Retinal pigment epithelial cell (primary cell): ENCODE measurements at places on chromosomes 11 and 22.

DNA sequence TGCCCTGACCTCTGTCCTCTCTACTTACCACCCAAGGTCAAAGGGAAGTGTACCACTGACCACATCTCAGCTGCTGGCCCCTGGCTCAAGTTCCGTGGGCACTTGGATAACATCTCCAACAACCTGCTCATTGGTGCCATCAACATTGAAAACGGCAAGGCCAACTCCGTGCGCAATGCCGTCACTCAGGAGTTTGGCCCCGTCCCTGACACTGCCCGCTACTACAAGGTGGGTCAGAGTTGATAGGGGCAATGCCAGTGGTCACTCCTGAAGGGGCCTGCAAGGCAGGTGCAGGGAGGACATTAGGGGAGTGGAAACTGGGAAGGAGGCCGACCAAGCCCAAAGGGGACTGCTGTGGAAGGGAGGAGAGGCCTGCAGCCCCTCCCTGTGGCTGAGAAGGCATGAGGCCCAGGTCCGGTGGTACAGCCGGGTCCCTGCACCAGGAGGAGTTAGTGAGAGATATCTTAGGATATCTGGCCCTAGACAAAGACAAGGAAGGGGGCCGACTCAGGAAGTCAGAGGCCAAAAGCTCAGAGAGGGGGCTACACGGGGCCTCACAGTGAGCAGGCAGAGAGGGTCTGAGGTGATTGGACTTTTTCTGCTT, 17.9 kb downstream of the POLR3H start:
- no peak for DNase-seq

DNA sequence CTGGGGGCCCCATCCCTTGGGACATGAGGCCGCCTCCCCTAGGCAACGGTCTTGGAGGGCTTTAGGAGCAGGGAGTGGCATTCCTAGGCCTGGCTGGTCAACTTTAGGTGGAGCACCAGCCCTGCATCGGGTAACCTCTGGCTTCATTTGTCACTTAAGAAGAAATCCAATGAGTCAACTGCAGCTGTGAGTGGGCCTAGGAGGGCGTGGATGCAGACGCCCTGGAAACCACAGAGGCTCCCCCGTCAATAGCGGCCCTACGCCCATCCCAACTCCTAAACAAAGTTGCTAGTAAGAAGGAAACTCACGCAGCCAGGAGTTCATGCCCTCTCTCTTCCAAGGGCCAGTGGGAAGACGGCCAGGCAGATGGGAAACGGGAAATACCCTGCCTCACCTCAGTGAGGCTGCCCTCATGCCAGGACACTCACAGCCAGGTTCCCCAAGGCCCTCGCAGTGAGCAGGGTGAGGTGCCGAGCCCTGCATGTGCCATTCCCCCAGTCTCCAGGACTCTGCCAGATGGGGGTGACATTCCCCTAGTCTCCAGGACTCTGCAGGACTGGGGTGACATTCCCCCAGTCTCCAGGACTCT, 20.8 kb downstream of the BID start:
- no peak for DNase-seq

GRCh38 chr11:6932145-6932544, 5.9 kb downstream of the ZNF215 start:
- DNase-seq = no peak

DNA sequence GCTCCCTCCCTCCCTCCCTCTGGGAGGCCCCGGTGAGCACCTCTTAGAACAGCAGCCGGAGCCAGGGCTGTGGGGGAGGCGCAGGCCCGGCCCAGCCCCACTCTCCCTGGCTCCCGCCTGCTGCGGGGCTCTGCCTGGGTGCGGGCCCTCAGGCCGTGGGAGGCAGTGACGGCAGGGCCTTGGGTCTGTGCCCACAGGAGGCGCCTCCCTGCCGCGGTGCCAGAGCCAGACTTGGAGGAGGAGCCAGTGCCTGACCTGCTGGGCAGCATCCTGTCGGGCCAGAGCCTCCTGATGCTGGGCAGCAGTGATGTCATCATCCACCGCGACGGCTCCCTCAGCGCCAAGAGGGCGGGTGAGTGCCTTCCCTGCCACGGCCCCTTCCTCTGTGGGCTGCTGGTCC, 9.5 kb downstream of the IRF7 start:
- DNase-seq = no peak

DNA sequence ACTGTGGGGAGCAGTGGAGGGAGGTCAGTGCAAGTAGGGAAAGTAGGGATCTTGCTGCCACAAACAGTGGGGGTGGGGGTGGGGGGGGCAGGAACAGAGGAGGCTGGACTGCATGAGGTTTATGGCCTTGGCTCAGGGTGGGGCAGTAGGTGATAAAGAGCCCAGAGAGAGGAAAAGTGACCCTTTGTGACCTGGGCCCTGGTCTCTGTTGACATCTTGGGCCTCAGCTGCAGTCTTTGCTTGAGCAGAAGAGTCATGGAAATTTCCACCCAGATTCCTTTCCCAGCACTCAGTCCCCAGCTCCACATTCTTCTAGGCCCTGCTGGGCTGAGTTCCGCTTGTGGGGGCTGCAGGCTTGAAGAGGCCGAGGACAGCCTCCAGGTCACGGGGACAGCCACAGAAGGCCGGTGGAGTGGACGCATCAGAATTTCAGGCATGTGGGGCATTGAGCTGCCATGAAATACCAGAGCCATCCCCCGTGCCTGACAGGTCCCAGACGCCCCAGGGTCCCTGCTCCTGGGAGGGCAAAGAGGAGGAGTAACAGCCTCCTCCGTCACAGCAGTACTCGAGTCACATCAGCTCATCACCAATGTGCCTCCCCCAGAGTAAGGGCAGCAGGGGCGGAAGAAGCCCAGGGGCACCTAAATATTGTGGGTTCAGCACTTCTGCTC, 9.7 kb upstream of the MALAT1 start:
- DNase-seq = peak; percentile 87

GRCh38 chr11:14179116-14179820, 179.7 kb downstream of the RRAS2 start:
- DNase-seq = no peak

GRCh38 chr11:66950112-66950535, 8.1 kb downstream of the PC start:
- no peak for DNase-seq

DNA sequence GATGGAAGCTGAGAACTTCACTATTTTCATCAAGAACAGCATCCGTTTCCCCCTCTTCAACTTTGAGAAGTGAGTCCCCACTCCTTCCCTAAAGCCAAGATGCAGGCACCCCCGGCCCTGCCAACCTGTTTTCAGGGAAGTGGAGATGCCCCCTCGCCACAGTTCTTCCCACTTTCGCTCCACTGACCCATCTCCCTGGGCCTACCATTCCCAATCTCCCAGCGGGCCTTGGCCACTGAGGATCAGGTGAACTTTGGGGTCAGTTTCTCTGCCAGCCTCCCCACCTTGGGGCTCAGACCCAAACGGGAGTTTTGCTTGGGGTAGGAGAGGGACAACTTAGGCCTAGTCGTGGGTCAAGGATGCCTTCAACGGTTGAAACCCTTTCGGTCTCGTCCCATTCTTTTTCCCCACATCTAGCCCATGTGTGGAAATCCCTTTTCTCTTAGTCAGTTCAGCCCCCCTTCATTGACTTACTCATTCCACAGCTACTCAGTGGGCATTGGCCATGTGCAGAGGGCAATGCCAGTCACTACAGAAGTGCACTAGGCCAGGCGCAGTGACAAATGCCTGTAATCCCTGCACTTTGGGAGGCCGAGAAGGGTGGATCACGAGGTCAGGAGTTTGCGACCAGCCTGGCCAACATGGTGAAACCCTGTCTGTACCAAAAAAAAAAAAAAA, 10.6 kb downstream of the P2RX3 start:
- no peak for DNase-seq

DNA sequence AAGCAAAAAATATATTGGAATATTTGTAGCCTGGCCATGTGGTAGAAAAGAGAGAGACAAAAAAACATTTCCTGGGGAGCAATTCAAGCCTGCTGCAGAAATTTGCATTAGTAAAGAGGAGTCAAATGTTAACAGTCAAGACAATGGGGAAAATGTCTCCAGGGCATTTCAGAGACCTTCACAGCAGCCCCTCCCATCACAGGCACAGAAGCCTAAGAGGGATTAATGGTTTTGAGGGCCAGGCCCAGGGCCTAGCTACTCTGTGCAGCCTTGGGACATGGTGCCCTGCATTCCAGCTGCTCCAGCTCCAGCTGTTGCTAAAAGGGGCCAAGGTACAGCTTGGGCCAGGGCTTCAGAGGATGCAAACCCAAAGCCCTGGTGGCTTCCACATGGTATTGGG, 46.8 kb downstream of the PGR start:
- no peak for DNase-seq

DNA sequence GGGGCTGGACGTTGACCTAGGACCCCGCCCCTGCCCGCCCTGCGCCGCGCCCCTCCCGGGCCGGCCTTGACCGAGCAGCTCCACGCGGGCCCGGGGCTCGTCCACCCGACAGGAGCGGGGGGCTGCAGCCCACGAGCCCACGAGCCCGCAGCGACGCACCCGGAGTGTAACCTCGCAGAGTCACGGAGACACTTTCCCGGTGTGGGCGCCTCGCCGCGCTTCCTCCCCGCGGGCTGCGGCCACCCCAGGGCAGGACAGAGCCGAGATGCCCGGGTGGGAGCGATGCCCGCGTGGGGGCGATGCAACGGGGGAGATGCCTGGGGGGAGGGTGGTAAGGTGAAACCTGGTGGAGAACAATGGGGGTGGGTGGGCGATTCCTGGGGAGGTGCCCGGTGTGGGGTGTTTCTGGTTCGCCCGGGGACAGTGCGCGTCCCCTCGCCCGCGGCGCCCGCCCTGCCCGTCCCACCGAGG, 4.9 kb upstream of the ZBED4 start:
- no peak for DNase-seq

DNA sequence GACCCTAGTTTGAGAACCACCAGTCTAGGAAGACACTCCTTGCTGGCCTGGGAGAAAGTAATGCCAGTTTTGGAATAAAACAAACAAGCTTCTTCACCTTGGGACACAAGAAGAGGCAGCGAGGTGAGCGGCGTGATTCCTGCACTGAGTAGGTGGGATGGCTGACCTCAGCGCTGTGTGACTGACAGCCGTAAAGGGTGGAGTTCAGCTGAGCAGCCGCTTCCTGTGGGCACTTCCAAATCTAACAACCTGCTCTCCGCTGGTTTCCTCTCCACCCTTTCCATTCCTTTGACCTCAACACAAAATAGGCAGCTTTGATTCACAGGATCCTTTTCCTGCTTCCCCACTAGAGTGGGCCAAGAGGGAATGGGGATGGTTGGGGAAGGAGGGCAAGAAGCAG, 45.8 kb downstream of the PC start:
- no peak for DNase-seq

DNA sequence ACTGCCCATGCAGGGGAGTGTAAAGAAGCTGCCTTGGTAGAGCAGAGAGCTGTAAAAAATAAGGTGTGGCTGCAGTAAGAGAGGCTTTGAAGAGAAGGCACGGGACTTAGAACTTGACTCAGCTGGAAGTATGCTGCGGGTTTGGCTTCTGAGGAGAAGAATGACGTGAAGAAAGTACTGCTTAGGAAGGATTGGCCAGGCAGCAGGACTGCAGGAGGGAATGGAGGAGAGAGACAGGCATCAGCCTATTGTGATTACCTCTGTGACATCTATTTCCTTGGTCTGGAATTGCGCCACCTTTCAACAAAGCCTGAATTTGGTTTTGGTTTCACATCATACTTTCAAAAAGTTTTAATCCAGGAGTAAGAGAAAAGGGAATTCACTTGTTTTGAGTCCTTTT, 22.5 kb downstream of the PRRG4 start:
- peak; percentile 69 for DNase-seq

DNA sequence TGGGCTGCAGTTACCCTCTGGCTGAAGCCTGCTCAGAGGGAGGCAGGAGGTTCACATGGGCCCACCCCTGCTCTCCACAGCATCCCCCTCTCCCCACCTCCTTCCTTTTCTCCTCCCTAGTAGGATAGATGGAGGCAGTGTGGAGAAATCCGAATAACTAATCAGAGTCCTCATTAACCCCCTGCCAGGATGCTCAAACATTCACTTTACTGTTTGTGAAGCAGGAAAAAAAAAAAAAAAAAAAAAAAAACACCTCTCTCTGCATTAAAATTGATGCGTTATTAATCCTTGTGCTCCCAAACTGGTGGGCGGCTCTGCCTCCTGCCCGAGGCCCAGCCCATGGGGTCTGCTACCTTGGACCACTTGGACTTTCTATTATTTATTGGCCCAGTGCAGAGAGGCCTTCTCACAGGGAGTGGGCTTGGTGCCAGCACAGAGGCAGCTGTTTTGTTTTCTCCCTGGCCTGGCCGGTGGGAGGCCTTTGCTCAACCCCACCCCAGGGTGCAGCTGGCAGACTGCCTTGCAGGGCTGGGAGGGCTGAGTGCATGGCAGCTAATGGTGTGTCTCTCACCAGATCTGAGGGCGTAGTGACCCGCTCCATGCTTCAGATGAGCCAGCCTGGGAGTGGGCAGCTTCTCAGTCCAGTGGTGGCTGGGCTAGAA, 150.7 kb downstream of the PKNOX2 start:
- DNase-seq = peak; percentile 11

GRCh38 chr22:20109411-20110358, 6.2 kb upstream of the RANBP1 start:
- DNase-seq = no peak

GRCh38 chr22:44839721-44840120, 87.3 kb downstream of the ARHGAP8 start:
- no peak for DNase-seq

DNA sequence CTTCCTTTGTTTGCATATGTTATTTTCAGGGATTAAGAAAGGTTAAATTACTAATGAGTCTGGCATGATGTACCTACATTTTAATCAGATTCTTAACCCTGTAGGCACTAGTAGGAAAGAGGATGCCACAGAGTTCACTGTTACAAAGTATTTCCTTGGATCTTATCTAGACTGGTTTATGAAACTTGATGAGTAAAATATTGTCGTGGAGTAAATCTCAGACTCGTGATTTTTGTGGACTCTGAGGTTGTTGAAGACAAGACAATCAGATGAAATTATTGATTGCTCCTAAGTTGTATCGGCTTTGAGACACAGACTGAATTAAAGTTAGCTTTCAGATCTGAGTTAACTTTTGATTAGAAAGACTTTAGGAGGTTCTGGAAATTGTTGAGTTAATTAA, 6.0 kb downstream of the KMT2A start:
- no peak for DNase-seq

- peak; percentile 23 for DNase-seq
Observed at GRCh38 chr11:120182372-120182771, 28.5 kb upstream of the OAF start.
